Hematopoietic multipotent progenitor cell treated with erythropoietin and hydrocortisone succinate and interleukin-3 and kit ligand, for 4 days (in vitro differentiated cells): ENCODE measurements at places on chromosomes 4 and X.
A peak's percentile ranks its signal among the peaks of the same experiment; 100 is the strongest.

- no peak for DNase-seq
Observed at GRCh38 chrX:113804819-113805218, 779.1 kb upstream of the HTR2C start.

- peak; percentile 76 for DNase-seq
Observed at GRCh38 chrX:69165087-69165651, at the start of gene PJA1. TSS of gene PJA1 (minus strand) at chrX:69165453. CDS start at chrX:69163073, 2,380 bp downstream.

GRCh38 chr4:40916880-40917279 lies 167.1 kb downstream of the NSUN7 start:
- peak; percentile 62 for DNase-seq

GRCh38 chrX:66163849-66164411 lies at the start of gene HEPH:
TSS of gene HEPH (plus strand) at chrX:66164247. CDS start at chrX:66170571, 6,324 bp downstream.
- no peak for DNase-seq

DNA sequence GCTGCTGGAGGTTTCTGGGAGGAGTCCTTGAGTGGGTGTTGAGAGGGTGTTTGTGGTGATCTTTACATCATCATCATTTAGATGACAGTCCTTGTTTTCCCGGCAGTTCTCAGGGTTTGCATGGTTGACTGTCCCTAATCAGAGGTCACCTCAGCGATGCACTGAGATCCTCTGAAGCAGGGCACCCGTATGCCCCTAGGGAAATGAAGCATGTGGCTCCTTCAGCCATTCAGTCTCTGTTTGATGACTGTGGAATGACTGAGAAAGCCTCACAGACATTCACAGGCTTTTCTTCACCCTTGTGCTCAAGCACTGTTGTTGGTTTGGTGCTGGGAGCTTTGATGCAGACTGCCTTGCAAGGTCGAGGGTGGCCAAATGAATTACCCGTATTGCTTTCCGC lies 474.7 kb downstream of the SPRY1 start:
- DNase-seq = no peak

GRCh38 chr4:54714631-54715030 lies 56.9 kb downstream of the KIT start:
- DNase-seq = no peak

GRCh38 chrX:98057176-98057575 lies 1173.5 kb downstream of the RPA4 start:
- DNase-seq = no peak

DNA sequence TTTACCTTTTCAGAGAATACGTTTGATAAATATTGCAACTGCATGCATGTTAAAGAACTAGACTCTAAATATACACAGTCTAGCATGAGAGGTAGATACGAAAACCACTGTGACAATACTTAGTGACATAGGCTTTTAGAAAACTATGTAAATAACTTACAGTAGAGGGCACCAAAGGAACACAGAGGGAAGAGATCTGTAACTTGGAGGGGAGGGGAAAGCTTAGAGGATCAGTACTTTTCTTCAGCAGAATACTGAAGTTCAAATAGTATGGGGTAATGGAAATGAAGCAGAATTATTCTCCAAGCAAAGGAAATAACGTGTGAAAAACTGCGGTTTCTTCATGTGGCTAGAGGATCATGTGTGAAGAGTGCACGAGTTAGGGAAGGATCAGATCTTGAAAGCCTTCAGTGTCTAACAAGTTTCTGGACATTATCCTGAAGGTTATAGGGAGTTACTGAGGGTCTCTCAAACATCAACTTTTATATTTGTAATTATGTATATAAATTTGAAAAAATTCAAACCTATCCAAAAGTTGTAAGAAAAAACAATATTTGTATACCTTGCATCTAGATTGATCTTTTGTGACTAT lies 264.3 kb downstream of the NPFFR2 start:
- peak; percentile 80 for DNase-seq

GRCh38 chrX:47540754-47541538 lies 20.1 kb upstream of the ARAF start:
- peak; percentile 70 for DNase-seq

GRCh38 chr4:189940178-189941004 lies at the start of gene FRG1:
TSS of gene FRG1 (plus strand) at chr4:189940872. CDS start at chr4:189941010, 138 bp downstream.
- DNase-seq = peak; percentile 96

- no peak for DNase-seq
Observed at GRCh38 chrX:153864101-153864500, 21.9 kb downstream of the L1CAM start.

GRCh38 chrX:119676949-119677653 lies 15.9 kb downstream of the SEPTIN6 start:
- DNase-seq = no peak

DNA sequence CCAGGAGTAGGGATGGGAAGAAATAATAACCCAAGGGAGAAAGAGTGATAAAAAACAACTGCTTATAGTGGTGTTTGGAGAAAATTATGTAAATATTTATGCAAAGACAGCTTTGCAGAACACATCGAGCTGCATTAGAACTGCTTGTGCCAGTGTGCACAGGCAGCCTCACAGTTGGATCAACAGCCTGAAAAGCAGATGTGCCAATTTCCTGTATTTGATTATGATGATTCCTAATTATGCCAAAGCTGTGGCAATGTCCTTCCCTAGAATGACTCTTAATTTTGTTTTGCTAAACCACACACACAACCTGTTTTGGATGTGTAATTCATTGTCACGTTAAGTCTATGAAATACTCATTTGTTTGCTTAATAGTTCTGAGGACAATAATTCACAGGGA lies 30.6 kb upstream of the ANTXR2 start:
- peak; percentile 22 for DNase-seq

DNA sequence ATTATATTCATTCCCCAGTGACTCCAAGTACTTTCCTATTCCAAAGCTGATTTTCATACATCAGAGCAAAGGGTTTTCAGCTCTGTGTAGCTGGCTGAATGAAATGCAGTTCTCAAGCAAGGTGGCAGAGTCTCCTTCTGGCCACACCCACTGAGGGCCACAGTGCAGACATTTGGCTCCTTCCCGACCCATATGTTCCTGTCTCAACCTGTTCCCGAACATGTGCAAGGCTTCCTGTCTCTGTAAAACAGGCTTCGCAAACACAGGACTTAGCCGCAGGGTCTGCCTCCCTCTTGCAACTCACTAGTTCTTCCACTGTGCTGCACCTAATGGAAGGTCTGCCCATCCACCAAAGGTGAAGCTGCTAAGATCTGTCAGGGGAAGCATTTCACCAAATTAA lies 249.2 kb downstream of the MID1IP1 start:
- no peak for DNase-seq

GRCh38 chr4:3520276-3520675 lies 11.9 kb downstream of the LRPAP1 start:
- DNase-seq = no peak

- DNase-seq = no peak
Observed at GRCh38 chrX:6986915-6987314, 160.6 kb upstream of the STS start.

- no peak for DNase-seq
Observed at GRCh38 chr4:70754990-70755688, 33.4 kb downstream of the RUFY3 start.

DNA sequence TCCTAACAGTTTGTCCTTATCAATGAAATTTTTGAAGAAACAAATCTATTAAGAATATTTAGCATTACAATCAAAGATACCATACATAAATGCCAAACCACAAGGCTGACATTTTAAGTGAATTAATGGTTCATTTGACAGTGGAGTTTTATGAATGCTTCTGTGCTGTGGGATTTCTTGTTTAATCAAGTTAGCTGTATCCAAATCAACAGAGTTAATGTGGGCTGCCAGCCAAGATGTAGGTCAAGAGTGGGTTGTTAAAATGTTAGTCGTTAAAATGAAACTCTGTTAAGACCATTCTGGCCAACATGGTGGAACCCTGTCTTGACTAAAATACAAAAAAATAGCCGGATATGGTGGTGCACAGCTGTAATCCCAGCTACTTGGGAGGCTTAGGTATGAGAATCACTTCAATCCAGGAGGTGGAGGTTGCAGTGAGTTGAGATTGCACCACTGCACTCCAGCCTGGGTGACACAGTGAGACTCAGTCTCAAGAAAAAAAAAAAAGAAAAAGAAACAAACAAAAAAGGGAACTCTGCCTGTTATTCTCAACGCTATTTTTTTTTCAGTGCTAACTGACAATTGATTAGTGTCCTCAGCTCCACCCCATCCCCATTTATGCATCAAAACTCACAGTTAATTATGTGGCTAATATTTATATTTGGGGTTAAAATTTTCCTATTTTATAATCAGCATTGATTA lies 20.2 kb downstream of the GPAT3 start:
- peak; percentile 62 for DNase-seq
